ENCODE measurements at places on chromosomes 1 and 21. TPM values are rescaled to one million over a fixed set of nuclear protein-coding genes. Genes with fewer than 3 reads are reported as not detected.
A peak's percentile ranks its signal among the peaks of the same experiment; 100 is the strongest.

GRHL3 gene
- 0.73 TPM for total RNA-seq

MARK1 gene
- 3.9 TPM for total RNA-seq

GRCh38 chr1:68495968-68496679 is 758 bp downstream of the DEPDC1 start:
- DNase-seq: peak; percentile 14

GRCh38 chr1:40059338-40059959 is 18.9 kb downstream of the CAP1 start:
- no peak for DNase-seq

NUP210L gene
- total RNA-seq: not detected

- DNase-seq: no peak
Measured at GRCh38 chr1:9362488-9362887, 69.8 kb downstream of the SPSB1 start.

ADCY10 gene
- total RNA-seq: not detected

FCGR2B gene
- total RNA-seq: 3.2 TPM

GRCh38 chr1:119480175-119480574 is 26.8 kb upstream of the HSD3B1 start:
- DNase-seq: no peak

- no peak for DNase-seq
Measured at GRCh38 chr21:35674895-35675470, 385.3 kb downstream of the SETD4 start.

PPFIA4 gene
- total RNA-seq: 0.89 TPM

GRCh38 chr1:211648336-211648735 is 27.1 kb downstream of the NEK2 start:
- DNase-seq: peak; percentile 80

DNA sequence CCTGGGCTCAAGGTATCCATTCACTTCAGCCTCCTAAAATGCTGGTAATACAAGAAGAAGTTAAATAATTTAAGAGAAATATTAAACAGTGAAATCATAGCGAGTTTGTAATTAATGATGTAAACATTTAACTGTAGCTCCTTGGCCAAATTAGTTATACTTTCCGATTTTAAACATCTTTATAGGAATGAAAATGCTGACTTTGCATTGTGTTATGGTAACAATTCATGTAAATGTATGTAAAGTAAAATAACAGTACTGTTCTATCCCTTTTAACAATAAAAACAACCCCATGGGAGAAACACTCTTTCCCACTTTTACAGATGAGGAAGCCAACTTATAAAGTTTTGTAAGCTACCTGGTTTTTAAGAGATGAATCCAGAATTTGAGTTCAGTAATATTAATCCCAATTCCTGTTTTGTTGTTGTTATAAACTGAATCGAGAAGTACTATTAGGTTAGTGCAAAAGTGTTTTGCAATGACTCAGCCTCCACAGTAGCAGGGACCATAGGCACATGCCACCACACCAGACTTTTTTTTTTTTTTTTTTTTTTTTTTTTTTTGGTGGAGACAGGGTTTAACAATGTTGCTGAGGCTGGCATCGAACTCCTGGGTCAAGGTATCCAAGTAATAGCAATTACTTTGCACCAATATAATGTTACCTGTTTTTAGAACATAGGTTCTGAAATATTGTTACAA is 1360.4 kb downstream of the BRINP3 start:
- DNase-seq: no peak

S100A3 gene
- total RNA-seq: not detected

KRTAP19-8 gene
- total RNA-seq: not detected

Data from stomach (tissue), 19 donors.